Anterior cingulate cortex (tissue), 58 donors: ENCODE measurements at places on chromosomes 3 and 15.

DNA sequence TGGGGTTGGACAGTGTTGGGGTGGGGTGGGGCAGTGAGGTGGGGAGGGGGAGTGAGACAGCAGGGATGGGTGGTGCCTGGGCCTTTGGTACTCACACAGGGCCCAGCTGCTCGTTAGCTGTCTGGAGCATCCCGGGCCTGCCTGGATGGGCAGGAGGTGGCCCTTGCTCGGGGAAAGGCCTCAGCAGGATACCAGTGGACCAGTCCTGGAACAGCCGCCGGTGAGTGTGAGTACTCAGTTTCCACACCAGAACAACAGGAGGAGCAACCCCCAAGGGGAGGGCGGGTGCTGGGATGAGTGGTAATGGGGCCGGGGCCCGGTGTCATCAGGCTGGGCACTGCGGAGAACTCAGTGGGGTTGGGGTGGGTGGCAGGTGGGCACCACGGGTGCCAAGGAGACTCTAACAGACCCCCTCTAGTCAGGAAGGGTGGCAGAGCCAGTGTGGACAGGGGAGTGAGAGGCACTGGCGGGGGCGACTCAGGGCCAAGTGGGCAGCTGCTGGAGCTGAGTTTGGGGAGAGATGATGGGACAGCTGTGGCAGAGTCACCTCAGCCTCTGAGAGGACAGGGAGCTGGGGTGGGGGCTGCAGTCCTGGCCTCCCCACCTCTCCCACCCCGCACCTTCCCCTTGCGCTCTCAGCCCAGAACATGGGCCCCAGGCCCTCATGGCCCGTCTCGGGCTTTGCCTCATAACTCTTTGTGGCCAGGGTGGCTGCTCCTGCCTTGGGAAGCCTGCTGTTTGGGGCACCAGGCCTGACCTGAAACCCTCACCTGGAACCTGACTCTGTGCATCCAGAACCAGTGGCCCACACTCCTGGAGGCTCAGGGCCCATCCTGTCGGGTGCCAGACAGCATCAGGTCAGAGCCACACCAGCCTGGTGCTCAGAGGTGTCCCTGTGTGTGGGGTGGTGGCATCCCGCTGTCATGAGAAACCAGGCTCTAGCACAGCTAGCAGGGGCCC, 52.1 kb upstream of the PRR23E start:
- DNase-seq, result no peak

- no peak for DNase-seq
Measured at GRCh38 chr3:117407317-117407716, 697.7 kb downstream of the TUSC7 start.

DNA sequence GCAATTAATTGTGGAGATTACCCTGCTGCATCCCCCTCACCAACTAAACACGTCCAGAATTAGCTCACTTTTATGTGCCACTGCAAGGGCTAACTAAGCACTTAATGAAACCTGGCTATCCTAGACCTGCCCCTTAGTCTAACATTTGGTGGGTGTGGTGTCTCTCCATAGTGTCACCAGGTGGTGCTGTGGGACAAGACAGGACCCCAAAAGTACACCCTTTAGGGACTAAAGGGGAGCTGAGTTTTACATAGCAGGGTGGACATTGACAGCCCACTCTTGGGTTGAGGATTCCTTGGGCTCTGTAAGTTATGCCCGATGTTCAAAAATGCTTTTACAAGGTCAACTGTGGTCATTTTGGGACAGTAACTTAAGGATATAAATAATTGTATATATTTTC, 5.7 kb downstream of the DUT start:
- DNase-seq, result no peak

GRCh38 chr3:55858302-55858701, 371.2 kb upstream of the WNT5A start:
- no peak for DNase-seq

DNA sequence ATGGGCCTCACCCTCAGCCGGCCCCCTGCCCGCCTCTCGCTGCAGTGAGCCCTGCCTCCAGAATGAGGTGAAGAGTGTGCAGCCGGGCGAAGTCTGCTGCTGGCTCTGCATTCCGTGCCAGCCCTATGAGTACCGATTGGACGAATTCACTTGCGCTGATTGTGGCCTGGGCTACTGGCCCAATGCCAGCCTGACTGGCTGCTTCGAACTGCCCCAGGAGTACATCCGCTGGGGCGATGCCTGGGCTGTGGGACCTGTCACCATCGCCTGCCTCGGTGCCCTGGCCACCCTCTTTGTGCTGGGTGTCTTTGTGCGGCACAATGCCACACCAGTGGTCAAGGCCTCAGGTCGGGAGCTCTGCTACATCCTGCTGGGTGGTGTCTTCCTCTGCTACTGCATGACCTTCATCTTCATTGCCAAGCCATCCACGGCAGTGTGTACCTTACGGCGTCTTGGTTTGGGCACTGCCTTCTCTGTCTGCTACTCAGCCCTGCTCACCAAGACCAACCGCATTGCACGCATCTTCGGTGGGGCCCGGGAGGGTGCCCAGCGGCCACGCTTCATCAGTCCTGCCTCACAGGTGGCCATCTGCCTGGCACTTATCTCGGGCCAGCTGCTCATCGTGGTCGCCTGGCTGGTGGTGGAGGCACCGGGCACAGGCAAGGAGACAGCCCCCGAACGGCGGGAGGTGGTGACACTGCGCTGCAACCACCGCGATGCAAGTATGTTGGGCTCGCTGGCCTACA, 8.5 kb downstream of the GRM2 start:
- no peak for DNase-seq
